ENCODE measurements at places on chromosomes 2 and 18. TPM values are rescaled to one million over a fixed set of nuclear protein-coding genes. Genes with fewer than 3 reads are reported as not detected.

- H3K4me1 ChIP-seq = peaks cover 10% of the 10 kb centered on the region
- DNase-seq = no peak
- peak overlapping the region; percentile 83 for H3K27ac ChIP-seq
- peaks cover 21% of the 10 kb centered on the region for H3K36me3 ChIP-seq
- peaks cover 2% of the 10 kb centered on the region for H3K27me3 ChIP-seq
These were observed 762 bp downstream of the YIPF4 start for GRCh38 chr2:32278478-32278853.

- H3K4me3 ChIP-seq = no peak overlapping the region
- H3K27ac ChIP-seq = no peak overlapping the region
- H3K4me1 ChIP-seq = no peaks in the 10 kb centered on the region
- H3K27me3 ChIP-seq = no peaks in the 10 kb centered on the region
These were observed 193.7 kb downstream of the DNER start for GRCh38 chr2:229520691-229521096.

DNA sequence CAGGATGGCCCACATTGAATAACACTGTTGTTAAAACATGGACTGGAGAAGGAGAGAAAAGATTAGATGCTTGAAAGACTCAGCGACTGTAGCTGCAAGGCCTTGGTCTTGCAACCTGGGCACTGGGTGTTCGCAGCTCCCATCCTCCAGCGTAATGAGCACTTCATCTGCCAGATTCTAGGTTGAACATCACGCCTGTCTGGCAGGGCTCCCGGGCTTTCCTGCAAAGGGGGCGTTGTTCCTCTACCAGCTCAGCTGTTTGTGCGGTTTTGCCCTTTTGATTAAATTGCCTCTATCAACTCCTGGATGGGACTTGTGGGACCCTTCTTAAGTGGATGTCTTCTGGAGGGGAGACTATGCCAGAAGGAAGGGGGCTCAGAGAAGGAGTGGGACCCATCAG, 215.4 kb downstream of the KLHL29 start:
- no peaks in the 10 kb centered on the region for H3K27me3 ChIP-seq
- H3K4me3 ChIP-seq = no peak overlapping the region

DNA sequence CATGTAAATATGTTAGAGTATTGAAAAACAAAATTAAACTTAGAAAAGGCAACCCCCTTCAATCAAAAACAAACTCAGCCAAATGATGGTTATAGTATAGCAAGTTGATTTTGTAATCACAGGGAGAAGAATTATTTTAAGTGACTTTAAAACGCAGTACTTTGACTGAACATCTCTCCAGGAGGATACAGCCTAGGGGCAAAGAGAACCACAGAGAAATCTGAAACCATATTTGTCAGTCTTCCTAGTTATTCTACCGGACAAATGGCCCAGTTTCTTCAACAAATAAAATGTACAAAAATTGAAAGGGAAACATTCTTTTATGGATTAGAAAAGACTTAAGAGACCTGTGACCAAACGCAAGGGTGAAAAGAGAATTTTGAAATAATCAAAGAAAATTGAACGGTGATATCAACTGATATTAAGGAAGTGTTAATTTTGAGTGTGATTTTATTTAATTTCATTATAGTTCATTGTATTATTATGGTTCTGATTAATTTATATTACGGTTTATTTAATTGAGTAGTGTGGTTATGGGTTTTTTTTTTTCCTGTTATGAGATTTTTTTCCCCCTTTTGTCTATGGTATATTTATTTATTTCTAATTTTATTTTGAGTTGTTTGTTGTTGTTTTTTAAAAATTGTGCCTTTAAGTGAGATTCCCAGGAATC, 75.3 kb downstream of the HNRNPLL start:
- H3K27me3 ChIP-seq = peaks cover 32% of the 10 kb centered on the region
- no peak overlapping the region for H3K4me3 ChIP-seq

- H3K4me3 ChIP-seq = no peak overlapping the region
- no peaks in the 10 kb centered on the region for H3K4me1 ChIP-seq
- no peak for DNase-seq
- H3K27me3 ChIP-seq = no peaks in the 10 kb centered on the region
- no peaks in the 10 kb centered on the region for H3K36me3 ChIP-seq
- H3K27ac ChIP-seq = no peak overlapping the region
These were observed 88.9 kb downstream of the TTN start for GRCh38 chr2:178718283-178718682.

- H3K27ac ChIP-seq = no peak overlapping the region
- peaks cover 6% of the 10 kb centered on the region for H3K4me1 ChIP-seq
- H3K4me3 ChIP-seq = no peak overlapping the region
- DNase-seq = no peak
These were observed 179.6 kb downstream of the FAM124B start for GRCh38 chr2:224222291-224222690.

DNA sequence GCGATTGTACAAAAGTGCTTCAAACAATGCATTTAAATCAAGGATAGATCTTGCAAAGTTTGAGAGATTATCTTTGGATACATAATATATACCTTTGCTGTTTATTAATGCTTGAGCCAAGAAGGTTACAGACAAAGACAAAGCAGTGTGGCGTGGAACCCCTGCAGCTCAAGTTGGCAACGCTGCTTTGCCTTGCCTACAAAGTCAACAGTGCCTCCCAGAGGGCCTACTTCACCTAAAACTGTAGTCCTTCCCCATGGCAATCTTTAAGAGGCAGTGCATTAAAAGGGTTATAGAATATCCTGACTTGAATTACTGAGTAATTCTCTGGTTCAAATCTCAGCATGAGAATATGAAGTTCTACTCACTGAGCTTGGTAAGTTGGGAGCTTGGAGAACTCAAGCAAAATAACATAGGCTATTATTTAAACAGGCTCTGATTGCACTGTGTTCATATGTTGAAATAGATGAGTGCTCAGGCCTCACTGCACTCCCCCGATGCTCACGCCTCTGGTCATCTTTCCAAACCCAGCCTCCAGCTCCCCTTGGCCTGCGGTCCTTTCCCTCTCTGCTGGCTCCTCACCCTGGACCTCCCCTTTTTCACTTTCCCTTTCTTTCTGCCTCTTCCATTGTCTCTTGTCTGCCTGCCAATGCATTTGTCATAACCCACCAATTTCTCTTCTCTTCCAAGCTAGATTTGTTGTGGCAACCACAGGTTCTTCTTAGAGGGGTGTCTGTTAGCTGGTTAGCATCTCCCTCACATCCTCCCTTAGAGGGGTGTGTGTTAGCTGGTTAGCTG, 96.5 kb downstream of the MYT1L start:
- H3K4me3 ChIP-seq = no peak overlapping the region
- no peaks in the 10 kb centered on the region for H3K36me3 ChIP-seq
- no peak for DNase-seq
- no peaks in the 10 kb centered on the region for H3K27me3 ChIP-seq

DNA sequence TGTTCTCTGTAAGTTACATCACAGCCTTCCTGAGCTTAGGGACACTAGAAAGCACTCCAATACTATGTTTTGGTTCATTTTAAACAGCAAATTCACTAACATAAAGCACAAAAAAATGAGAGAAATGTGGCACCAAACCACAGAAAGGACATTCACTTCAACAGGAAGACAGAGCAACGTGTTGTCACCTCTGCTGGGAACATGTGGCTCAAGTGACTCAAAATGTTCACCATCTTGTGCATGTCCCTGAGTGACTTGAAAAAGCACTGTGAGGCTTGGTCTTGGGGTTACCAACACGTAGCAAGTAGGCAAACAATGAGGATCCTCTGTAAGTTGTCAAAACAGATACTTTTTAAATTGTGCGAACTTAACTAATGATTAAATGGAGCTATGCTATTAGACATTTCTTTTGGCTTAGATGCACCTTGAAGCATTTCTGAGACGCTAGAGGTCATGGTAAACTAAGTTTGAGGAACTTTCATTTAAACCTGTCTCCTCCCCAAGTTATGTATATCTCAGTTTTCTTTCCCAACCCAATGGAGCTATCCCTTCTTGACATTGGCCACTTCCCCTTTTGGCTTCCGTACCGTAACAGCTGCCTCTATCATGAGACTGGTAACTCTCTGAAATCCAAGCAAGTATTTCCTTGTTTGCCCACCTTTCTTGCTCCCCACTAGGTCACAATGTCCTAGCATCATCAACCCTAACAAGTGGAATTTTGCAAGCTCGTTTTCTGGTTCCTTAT, 14.0 kb upstream of the ST6GAL2 start:
- no peak overlapping the region for H3K4me3 ChIP-seq
- H3K36me3 ChIP-seq = no peaks in the 10 kb centered on the region
- no peaks in the 10 kb centered on the region for H3K4me1 ChIP-seq
- DNase-seq = no peak
- no peak overlapping the region for H3K27ac ChIP-seq
- H3K27me3 ChIP-seq = no peaks in the 10 kb centered on the region

DNA sequence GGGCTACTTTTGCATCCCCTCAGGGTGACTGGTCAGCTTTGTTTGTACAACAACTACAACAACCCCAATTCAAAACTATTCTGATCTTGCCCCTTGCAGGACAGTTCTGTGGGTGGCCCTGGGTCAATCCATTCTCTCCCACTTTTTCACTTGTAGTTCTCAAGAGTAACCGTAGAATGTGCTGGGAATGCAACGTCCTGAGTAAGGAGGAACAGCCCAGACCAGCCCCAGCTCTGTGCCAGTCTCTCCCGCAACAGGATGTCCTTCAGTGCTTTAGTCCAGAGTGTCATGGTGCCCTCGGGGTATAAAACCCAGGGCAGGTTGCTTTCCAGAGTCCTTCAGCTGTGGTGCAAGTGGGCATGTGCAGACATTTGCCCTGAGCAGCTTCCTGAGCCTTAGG, 22.1 kb upstream of the TEX51 start:
- H3K4me3 ChIP-seq = no peak overlapping the region
- no peaks in the 10 kb centered on the region for H3K27me3 ChIP-seq
- no peaks in the 10 kb centered on the region for H3K36me3 ChIP-seq
- H3K27ac ChIP-seq = no peak overlapping the region
- DNase-seq = no peak

- H3K27ac ChIP-seq = no peak overlapping the region
- no peak for DNase-seq
- peaks cover 5% of the 10 kb centered on the region for H3K4me1 ChIP-seq
- peaks cover 11% of the 10 kb centered on the region for H3K27me3 ChIP-seq
- H3K4me3 ChIP-seq = no peak overlapping the region
These were observed 28.8 kb upstream of the ODC1 start for GRCh38 chr2:10476723-10477442.

- DNase-seq = no peak
- peaks cover 69% of the 10 kb centered on the region for H3K36me3 ChIP-seq
- no peak overlapping the region for H3K27ac ChIP-seq
- H3K4me1 ChIP-seq = peaks cover 22% of the 10 kb centered on the region
These were observed 18.0 kb downstream of the HJURP start for GRCh38 chr2:233836359-233836758.

DNA sequence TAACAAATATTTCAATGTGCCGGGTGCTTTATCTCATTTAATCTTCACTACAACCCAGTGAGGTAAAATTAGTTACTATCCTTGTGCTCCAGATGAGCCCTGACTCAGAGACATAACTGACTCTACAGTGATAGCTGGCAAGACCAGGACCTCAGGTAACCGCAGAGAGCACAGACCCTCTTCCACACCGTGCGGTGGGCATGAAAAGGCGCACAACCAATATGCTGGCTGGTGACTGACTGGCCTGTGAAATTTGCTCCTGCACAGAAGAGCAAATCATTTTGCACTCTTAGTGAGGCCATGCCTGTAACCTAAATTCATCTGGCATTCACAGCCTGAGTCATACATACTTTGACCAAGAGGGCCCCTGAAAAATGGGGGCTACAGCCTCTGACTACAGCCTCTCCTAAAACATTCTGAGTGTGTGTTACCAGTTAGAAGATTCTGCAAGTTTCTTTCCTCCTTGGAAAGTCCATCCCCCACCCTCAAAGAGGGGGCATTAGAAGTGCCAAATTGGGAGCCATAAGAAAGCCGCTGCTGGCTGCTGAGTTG, 22.4 kb upstream of the MSGN1 start:
- H3K27ac ChIP-seq = no peak overlapping the region
- peaks cover 48% of the 10 kb centered on the region for H3K27me3 ChIP-seq
- H3K4me1 ChIP-seq = peaks cover 20% of the 10 kb centered on the region
- no peak for DNase-seq
- H3K36me3 ChIP-seq = no peaks in the 10 kb centered on the region
- H3K4me3 ChIP-seq = no peak overlapping the region

DNA sequence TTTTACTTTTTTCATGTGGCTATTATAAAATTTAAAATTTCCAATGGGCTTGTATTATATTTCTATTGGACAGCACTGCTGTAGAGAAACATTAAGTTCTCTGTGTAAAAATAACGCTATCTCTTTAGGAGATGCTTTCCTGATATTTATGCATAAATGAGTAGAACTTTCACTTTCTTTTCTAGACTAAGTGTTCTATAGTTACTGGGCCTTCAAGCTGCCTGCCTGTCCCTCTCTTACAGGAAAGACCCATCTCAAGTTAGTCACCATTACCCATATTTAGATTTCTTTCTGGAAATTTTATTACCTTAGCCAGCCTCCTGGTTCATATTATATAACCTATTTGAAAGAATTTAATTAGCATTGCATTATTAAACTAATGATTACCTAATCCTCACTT, 4.8 kb downstream of the ITGA4 start:
- H3K27ac ChIP-seq = no peak overlapping the region
- H3K36me3 ChIP-seq = peaks cover 71% of the 10 kb centered on the region
- H3K27me3 ChIP-seq = no peaks in the 10 kb centered on the region
- DNase-seq = no peak
- H3K4me1 ChIP-seq = peaks cover 60% of the 10 kb centered on the region
- peak overlapping the region; percentile 33 for H3K4me3 ChIP-seq

DNA sequence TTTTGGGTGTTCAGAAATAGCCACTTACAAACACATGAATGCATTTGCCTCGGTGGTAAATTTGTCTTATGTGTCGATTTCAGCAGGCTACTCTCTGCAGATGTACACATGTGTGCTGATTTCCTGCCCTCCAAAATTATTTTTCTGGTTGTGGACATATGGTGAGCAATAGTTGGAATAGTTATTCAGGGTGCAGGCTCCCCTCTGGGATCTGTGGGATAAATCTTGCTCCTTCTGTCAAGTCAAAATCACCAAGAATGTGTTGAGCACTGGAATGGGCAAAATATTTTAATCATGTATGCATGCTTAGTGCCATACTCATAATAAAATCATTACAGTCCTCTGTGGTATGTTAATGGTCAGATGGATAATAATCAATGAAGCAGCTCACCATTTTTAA, 684.5 kb downstream of the BCL11A start:
- no peaks in the 10 kb centered on the region for H3K36me3 ChIP-seq
- no peak overlapping the region for H3K27ac ChIP-seq
- H3K27me3 ChIP-seq = no peaks in the 10 kb centered on the region
- no peaks in the 10 kb centered on the region for H3K4me1 ChIP-seq

GRCh38 chr2:98442488-98442887, 2.2 kb upstream of the INPP4A start:
- H3K27ac ChIP-seq = no peak overlapping the region
- H3K4me3 ChIP-seq = no peak overlapping the region
- no peak for DNase-seq

- no peaks in the 10 kb centered on the region for H3K36me3 ChIP-seq
- H3K4me1 ChIP-seq = no peaks in the 10 kb centered on the region
- no peak for DNase-seq
- no peak overlapping the region for H3K27ac ChIP-seq
- no peak overlapping the region for H3K4me3 ChIP-seq
- H3K27me3 ChIP-seq = no peaks in the 10 kb centered on the region
These were observed 195.9 kb upstream of the CYRIA start for GRCh38 chr2:16861530-16861929.

The FIGN gene
- total RNA-seq = not detected

The MAL gene
- 101 TPM for total RNA-seq

The CAVIN2 gene
- not detected for total RNA-seq

The C2orf80 gene
- total RNA-seq = not detected

The EFHD1 gene
- total RNA-seq = 0.48 TPM

The ST8SIA5 gene
- 0.05 TPM for total RNA-seq

The HOXD9 gene
- total RNA-seq = not detected

The FSHR gene
- not detected for total RNA-seq

The CFAP221 gene
- total RNA-seq = not detected

The MC4R gene
- total RNA-seq = not detected

The ARHGEF4 gene
- 0.11 TPM for total RNA-seq

The CXCR1 gene
- not detected for total RNA-seq

The MSH6 gene
- 119 TPM for total RNA-seq
